ENCODE measurements at places on chromosomes 5 and 9.

GRCh38 chr5:54548565-54548964, 31.0 kb downstream of the SNX18 start:
- no peak for DNase-seq

DNA sequence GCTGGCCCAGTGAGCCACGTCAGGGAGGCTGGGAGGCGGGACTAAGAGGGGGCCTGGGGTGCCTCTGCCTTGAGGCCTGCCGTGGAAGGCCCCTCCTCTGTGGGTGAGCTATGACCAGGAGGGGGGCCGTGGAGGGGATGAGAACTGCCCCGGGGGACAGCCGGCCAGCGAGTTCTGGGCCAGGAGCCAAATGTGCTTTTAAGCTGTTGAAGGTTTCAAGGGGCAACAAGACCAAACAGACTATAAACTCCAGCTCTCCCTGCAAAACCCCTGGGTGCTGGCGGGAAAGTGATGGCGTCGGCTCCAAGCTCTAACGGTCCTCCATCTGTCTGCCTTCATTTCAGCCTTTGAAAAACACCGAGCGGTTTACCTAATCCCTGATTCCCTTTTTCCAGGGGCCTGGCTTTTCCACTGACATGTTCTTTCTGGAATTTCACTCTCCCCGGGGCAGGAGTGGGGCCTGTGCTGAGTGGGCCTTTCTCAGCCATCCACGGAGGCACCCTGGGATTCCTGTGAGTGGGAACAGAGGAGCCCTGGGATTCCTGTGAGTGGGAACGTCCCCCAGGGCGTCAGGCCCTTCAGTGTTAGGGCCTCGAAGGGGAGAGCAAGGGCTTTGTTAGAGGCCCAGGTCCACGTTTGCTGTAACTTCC, 65.6 kb downstream of the COL5A1 start:
- DNase-seq = no peak

DNA sequence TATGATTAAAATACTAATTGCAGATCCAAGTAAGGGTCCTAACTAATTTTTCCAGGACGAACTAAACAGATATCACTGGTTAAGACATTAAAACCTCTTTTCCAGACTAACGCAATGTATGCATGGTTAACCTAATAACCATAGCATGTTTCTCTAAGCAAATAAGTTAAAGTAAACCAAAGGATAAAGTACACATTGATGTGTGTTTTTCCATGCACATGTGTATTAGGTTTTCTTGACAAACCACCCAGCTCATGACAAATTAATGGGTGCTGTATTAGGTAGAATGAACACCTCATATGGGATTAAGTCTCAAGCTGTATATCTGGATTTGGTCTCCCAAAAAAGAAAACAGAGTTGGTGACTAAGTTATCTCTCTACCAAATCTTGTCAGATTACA, 45.6 kb downstream of the ANKH start:
- DNase-seq = no peak

DNA sequence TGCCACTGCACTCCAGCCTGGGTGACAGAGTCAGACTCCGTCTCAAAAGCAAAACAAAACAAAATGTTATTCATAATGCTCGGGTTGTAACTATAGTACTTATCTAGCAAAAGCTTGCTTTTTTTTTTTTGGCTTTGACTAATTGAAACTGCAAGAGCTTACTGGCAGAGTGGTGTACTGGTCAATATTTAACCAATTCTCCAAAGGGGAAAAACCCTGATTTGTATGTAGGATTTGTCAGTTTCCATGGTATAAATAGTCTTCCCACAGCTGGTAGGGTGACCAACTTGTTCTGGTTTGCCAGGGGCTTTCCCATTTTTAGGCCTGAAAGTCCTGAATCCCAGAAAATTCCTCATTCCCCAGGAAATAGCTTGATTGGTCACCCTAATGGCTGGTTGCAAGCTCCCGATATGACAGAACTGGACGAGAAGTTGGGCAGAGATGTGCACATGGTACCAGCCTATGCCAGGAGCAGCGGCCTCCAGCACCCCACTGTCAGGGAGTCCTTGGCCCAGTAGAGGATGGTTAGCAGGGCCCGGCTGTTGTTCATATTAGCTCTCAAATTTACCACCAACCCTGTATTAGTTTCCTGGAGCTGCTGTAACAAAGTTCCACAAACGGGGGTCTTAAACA, 58.0 kb downstream of the FXN start:
- DNase-seq = no peak

- DNase-seq = no peak
Observed at GRCh38 chr5:81883371-81883770, 88.5 kb upstream of the ATG10 start.

DNA sequence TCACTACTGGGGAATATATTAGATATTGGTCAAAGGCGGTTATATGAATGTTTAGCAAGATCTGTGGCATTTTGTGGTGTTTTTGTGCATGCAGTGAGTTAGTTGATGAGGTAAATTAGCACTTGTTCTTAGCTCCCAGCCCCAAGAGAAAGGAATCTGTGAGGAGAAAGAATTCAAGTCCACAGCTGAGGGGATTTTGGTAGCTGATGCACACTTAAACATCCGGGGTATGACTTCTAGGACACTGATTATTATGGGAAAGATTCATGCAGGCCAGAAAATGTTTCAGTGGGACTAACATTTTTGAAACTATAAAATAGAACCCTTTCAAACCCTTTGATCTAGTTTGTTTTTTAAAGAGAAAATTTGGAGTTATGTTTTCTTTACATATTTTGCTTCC, 118.2 kb upstream of the RPS23 start:
- DNase-seq = no peak

DNA sequence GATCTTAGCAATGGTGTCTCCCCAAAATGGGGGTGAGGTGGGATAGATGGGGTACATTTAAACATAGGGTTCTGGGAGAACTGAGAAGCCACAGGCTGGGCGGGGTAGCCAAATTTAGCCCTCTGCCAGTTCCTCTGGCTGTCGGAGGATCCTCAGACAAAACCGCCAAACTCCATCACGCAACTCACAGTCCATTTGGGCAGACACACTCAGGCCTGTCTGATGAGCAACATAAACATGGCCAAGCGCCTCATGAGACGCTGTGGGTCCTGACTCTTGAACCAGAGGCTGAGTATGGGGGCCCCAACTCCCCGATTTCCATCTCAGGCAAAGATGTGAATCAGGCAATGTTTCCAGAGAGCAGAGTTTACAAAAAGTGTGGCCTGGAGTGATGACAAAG, 162.3 kb downstream of the FGF18 start:
- no peak for DNase-seq

DNA sequence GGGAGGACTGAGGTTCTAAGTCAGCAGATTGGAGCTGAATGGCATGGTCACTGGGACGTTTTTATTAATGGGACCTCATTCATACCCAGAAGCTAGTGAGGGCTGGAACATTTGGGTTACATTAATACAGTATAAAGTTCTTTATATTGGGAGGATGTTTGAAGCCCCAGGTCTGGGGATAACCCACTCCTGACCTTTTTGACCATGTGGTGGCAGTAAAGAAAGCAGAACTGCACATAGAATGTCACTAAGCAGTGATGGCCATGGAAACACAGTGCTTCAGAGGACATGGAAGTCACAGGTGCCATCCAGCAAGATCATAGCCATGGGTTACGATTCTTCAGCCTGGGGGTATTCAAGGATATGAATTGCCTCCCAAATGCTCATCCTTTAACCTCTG, 176.0 kb downstream of the ATP10B start:
- no peak for DNase-seq

DNA sequence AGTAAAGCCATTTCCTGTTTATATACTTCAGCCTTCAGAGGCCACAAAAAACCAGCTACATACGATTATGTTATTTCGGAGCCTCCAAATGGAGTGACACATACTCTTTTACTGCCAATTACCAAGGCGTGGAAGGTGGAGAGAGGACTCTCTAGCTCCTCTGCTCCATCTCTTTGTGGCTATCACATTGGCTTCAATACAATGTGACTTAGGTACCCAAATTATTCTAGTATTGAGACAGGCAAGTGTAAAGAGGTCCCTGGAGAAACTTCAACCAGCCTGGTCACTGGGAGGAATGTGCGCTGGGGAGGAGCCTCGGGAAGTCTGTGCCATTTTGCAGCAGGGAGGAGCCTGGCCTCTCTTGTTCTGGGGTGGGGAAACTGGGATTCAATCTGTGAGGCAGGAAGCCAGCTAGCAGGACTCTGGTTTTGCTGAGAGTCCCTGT, 85.8 kb upstream of the TAS2R1 start:
- DNase-seq = no peak

GRCh38 chr9:2260417-2261306, 245.5 kb downstream of the SMARCA2 start:
- DNase-seq = no peak

Measured in Jurkat, Clone E6-1 (cell line).